Naive thymus-derived CD4-positive, alpha-beta T cell (primary cell): ENCODE measurements at places on chromosomes 3 and 15. TPM values are rescaled to one million over a fixed set of nuclear protein-coding genes. Genes with fewer than 3 reads are reported as not detected.

- H3K36me3 ChIP-seq = no peaks in the 10 kb centered on the region
- DNase-seq = peak; percentile 66
- H3K27me3 ChIP-seq = no peaks in the 10 kb centered on the region
- H3K4me1 ChIP-seq = peaks cover 36% of the 10 kb centered on the region
- no peak overlapping the region for H3K27ac ChIP-seq
These were observed 131.6 kb upstream of the RASGRP1 start for GRCh38 chr15:38696109-38696727.

Gene HRG
- total RNA-seq = not detected in 2 replicates

GRCh38 chr3:52216585-52217408 lies 8.6 kb downstream of the TLR9 start:
- no peaks in the 10 kb centered on the region for H3K27me3 ChIP-seq
- H3K4me3 ChIP-seq = peak overlapping the region; percentile 21
- no peak for DNase-seq
- H3K4me1 ChIP-seq = peaks cover 54% of the 10 kb centered on the region
- peak overlapping the region; percentile 57 for H3K27ac ChIP-seq

Gene HTR3E
- total RNA-seq = not detected

DNA sequence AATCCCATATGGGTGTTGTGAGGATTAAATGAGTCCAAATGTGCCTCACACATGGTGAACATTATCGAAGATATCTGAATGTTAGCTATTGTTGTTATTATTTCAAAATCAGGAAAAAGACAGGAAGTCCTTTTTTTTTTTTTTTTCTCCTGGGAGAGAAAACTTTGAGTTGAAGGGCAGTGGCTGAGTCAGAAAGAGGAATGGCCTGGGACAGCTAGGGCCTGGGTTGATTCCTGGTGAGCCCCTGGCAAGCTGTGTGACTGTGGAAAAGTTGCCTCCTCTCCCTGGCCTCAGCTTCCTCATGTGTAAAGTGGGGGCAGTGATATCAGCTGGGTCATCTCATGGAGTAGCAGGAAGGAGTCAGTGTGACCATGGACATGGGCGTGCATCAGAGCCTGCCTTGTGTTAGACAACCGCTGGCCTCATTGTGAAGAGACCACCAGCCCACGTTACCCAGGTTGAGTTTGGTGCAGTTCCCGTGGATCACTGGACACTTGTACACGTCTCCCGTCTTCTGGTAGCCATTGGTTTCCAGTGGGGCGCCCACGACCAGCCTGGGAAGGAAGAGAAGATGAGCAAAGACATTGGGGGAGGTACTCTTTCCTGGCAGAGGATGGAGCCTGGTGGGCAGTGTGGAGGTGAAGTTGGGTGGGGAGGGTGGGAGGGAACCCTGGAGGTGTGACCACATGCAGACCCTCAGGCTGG lies 63.1 kb downstream of the ITGA11 start:
- no peak for DNase-seq
- H3K36me3 ChIP-seq = no peaks in the 10 kb centered on the region
- no peak overlapping the region for H3K4me3 ChIP-seq
- H3K27me3 ChIP-seq = no peaks in the 10 kb centered on the region
- no peak overlapping the region for H3K27ac ChIP-seq

GRCh38 chr3:117160176-117160575 lies 450.6 kb downstream of the TUSC7 start:
- DNase-seq = no peak
- no peak overlapping the region for H3K4me3 ChIP-seq
- H3K36me3 ChIP-seq = no peaks in the 10 kb centered on the region

DNA sequence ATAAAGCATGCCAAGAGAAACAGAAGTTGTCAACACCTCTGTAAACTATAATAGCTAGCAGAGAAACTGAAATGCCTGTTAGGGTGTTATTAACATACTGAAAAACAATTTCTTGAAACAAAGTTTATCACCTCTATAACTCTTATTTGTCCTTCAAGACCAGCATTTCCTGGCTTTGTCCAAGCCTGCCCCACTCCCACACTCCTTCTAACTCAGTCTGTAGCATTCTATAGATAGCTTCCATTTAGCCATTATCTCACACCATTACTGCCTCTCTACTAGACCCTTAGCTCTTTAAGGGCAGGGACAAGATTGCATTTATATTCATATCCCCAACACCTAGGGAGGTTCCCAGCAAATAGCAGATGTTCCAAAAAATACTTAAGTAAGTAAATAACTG lies 36.5 kb downstream of the GK5 start:
- no peak overlapping the region for H3K27ac ChIP-seq
- H3K27me3 ChIP-seq = no peaks in the 10 kb centered on the region
- no peaks in the 10 kb centered on the region for H3K4me1 ChIP-seq
- H3K4me3 ChIP-seq = no peak overlapping the region
- no peaks in the 10 kb centered on the region for H3K36me3 ChIP-seq

DNA sequence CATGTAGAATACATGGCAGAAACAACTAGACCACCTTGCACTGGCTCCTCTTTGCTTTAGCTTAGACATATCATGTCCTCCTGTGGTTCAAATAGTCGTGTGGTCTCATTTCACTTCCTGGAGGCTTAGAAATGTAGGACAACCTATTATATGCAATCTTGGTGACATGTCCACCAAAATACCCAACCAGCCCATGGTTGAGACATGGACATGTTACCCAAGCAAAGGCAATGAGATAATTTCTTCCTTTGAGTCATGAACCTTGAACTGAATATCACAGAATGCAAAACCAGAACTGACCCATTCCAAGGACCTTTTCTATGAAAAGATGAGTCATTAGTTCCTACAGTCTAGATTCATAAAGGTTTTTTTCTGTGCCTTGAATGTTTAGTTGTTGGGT lies 309.0 kb upstream of the MDFIC2 start:
- H3K4me1 ChIP-seq = no peaks in the 10 kb centered on the region
- DNase-seq = no peak
- H3K36me3 ChIP-seq = no peaks in the 10 kb centered on the region

Gene PIF1
- total RNA-seq = 0.34 TPM

DNA sequence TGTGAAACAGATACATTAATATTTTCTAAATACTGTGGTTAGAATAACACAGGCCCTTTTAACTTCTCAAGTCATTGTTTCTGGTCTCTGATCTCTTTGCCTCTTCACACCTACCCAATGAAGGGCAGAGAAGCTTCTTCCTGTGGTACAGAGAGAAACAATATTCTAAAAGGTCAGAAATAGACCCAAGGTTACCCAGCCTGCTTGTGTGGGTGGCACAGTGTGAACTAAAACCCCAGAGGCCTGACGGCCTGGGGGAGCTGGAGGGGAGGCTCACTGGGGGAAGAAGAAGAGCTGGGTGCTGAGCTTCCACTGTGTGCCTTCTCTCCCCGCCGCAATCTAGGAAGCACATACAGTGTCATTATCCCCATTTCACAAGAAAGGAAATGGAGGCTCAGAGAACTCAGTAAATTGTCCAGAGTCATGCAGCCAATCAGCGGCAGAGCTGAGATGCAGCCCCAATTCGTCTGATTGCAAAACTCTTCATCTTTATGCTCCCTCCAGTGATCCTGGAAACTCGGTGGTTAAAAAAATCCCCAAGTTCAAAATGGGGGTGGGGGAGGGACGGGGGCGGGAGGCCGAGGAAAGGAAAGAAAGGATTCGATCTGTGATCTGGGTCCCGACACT lies 64.1 kb upstream of the HEG1 start:
- DNase-seq = no peak
- H3K27me3 ChIP-seq = no peaks in the 10 kb centered on the region
- H3K4me1 ChIP-seq = peaks cover 23% of the 10 kb centered on the region
- peak overlapping the region; percentile 40 for H3K27ac ChIP-seq
- no peaks in the 10 kb centered on the region for H3K36me3 ChIP-seq

Gene DAZL
- not detected in 2 replicates for total RNA-seq

Gene LRRC31
- not detected for total RNA-seq

GRCh38 chr15:31042751-31043150 lies 51.3 kb upstream of the MTMR10 start:
- H3K27ac ChIP-seq = no peak overlapping the region
- H3K27me3 ChIP-seq = no peaks in the 10 kb centered on the region
- DNase-seq = no peak
- no peaks in the 10 kb centered on the region for H3K36me3 ChIP-seq
- H3K4me3 ChIP-seq = no peak overlapping the region
- H3K4me1 ChIP-seq = no peaks in the 10 kb centered on the region

DNA sequence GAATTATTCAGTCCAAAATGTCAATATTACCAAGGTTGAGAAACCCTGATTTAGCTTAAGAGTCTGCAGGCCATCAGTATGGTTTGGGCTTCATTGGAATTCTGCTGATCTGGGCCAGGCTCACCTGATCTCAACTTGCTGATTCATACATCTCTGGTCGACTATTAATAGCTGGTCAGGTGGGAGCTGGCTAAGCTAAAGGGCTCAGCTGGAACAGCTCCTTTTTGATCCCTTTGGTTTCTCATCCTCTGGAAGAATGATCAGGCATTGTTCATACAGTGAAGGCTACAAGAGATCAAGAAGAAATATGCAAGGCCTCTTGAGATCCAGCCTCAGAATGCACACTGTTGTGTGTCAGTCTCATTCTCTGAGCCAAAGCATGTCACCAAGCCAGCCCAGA lies 123.3 kb upstream of the MME start:
- no peak for DNase-seq
- no peaks in the 10 kb centered on the region for H3K27me3 ChIP-seq
- H3K4me3 ChIP-seq = no peak overlapping the region
- H3K27ac ChIP-seq = no peak overlapping the region

DNA sequence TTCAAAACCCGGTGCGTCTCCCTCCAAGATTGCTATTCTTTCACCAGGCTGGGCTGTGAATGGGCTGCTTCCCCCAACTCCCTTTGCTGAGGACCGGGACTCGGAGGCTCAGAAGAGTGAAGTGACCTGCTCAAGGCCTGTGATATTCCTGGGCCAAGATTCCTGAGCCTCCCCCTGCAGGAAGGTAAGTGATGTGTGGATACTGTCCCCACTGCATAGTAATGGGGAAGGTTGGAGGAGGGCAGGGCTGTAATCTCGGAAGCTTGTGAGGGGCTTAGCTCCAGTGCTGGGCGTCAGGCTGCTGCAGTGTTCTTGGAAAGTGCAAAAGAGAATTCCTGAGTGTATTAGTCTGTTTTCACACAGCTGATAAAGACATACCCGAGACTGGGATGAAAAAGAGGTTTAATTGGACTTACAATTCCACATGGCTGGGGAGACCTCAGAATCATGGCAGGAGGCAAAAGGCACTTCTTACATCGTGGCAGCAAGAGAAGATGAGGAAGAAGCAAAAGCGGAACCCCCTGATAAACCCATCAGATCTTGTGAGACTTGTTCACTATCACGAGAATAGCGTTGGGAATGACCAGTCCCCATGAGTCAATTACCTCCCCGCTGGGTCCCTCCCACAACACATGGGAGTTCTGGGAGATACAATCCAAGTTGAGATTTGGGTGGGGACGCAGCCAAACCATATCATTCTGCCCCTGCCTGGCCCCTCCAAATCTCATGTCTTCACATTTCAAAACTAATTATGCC lies 67.6 kb downstream of the EFCAB12 start:
- no peak overlapping the region for H3K4me3 ChIP-seq
- no peaks in the 10 kb centered on the region for H3K4me1 ChIP-seq

Gene CACNA2D2
- 4.5 TPM for total RNA-seq

- H3K27ac ChIP-seq = no peak overlapping the region
- H3K4me1 ChIP-seq = no peaks in the 10 kb centered on the region
- no peaks in the 10 kb centered on the region for H3K27me3 ChIP-seq
- DNase-seq = no peak
- no peak overlapping the region for H3K4me3 ChIP-seq
These were observed 22.8 kb upstream of the LRRC34 start for GRCh38 chr3:169835533-169835932.

GRCh38 chr3:130527426-130527825 lies 10.4 kb downstream of the COL6A6 start:
- peaks cover 9% of the 10 kb centered on the region for H3K4me1 ChIP-seq
- no peaks in the 10 kb centered on the region for H3K27me3 ChIP-seq
- no peak overlapping the region for H3K27ac ChIP-seq
- H3K36me3 ChIP-seq = no peaks in the 10 kb centered on the region
- no peak overlapping the region for H3K4me3 ChIP-seq

DNA sequence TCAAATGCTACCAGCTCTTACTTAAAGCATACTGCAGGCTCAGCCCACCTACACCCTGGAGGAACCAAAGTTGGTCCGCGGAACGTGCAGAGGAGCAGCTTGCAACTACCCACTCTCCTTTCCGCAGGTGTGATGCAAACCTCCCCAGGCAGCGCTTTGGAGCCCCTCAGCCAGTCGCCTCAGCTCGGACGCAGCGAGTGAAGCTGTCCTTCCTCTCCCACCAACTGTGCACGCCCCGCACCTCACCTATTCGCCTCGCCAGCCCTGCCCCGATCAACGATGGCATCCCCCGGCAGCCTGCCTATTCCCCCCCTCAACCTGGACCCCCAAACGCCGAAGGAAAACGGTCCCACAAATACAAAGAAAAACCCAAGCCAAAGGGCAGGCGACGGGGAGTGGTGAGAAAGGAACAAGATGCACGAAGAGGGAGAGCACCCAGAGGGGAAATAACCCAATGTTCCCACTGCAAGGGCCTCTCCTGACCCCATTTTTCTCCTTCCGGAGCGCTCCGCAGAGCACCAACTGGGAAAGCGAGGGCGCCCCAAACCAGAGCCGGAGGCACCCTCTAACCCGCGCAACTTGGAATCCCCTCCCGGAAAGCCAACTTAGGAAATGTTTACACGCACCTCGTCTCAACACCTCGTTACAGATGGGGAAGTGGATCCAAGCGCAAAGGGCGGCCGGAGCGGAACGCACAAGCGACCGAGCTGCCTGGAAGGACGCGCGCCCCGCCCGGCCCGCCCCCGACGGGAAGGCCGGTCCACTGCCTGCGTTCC lies 665 bp downstream of the GLB1 start:
- no peaks in the 10 kb centered on the region for H3K36me3 ChIP-seq
- H3K27me3 ChIP-seq = no peaks in the 10 kb centered on the region
- H3K4me3 ChIP-seq = peak overlapping the region; percentile 90
- H3K27ac ChIP-seq = peak overlapping the region; percentile 71
- peaks cover 17% of the 10 kb centered on the region for H3K4me1 ChIP-seq

Gene VIPR1
- total RNA-seq = 133 TPM

Gene HIGD2B
- total RNA-seq = 0.20 TPM in 1 of 2 replicates, not detected in the other

DNA sequence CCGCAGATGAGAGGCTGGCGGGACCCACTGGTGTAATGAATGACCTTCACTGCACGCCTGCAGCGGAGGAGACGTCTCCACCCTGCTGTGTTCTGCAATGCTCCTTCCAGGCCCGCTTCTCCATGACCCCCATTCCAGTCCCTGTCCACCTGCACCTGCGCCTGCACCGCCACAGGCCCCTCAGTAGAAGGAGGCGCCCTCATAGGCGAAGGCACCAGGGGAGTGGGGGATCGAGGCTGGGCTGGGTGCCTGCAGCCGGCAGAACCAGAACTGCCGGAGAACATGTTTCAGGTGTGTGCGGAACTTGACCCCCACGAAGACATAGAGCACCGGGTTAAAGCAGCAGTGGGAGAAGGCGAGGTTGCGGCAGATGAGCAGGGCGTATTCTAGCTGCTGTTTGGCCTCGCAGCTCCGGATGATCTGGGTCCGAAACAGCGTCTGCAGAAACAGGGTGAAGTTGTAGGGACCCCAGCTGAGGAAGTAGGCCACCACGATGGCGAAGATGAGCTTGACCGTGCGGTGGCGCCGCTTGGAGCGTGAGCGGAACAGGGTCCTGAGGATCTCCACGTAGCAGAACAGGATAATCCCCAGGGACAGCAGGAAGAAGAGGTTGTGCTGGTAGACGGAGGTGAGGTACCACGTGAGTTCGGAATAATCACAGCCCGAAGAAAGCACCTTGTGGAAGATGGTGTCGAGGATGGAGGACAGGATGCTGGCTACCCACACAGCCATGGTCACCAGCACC lies 6.3 kb downstream of the XCR1 start:
- no peak for DNase-seq
- H3K27ac ChIP-seq = no peak overlapping the region
- H3K36me3 ChIP-seq = no peaks in the 10 kb centered on the region
- no peaks in the 10 kb centered on the region for H3K4me1 ChIP-seq
- H3K27me3 ChIP-seq = no peaks in the 10 kb centered on the region
